Ovary (tissue), 10 donors: ENCODE measurements at places on chromosomes 11 and 22.

GRCh38 chr22:25134028-25134427, 65.6 kb upstream of the CRYBB3 start:
- no peak for DNase-seq

- DNase-seq = no peak
These were observed 97.2 kb upstream of the BLID start for GRCh38 chr11:122213171-122213570.

DNA sequence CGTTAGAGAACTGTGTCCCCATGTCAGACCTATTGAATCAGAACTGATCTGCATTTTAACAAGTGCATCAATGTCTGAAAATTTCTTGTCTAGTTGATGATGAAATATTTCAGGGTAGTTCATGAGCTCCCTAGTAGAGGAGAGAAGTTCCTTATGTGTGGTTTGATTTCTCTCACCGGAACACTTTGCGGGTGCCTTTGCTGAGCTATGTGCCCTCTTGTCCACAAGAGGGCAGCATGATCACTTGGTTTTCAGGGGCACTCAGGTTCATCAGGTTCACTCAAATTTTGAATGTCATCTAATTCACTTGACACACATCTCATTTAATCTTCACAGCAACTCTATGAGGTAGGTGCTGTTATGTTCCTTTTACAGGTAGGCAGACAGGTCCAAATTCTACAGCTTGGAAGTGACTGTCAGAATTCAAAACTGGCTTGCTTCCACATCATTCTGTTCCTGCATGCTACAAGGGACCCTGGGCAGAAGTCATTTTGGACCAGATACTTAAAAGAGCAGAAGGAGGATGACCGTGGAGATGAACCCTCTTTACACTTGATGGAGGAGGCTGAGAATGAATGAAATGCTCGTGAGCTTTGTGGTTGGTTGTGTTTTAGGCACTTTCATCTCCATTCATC, 55.6 kb downstream of the P4HA3 start:
- DNase-seq = peak; percentile 36

- DNase-seq = no peak
These were observed 207.9 kb downstream of the DYNC2H1 start for GRCh38 chr11:103317118-103317517.

GRCh38 chr11:125308246-125308645, 143.7 kb downstream of the PKNOX2 start:
- DNase-seq = no peak

DNA sequence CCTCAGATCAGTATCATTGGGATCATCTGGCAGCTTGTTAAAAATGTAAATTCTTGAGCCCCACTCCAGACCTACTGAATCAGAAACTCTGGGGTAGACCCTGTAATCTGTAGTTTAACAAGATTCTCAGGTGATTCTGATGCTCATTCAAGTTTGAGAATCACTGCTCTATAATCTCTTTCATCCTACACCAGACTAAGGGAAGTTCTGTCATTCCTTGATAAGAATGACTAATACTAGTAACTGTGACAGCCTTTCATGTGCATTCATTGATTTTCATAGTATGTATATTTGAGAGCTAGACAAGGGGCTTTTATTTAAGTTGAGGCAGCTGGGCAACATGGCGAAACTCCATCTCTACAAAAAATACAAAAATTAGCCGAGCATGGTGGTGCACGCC, 30.0 kb downstream of the NAT10 start:
- no peak for DNase-seq

GRCh38 chr11:73331138-73331916, 23.3 kb downstream of the ARHGEF17 start:
- peak; percentile 78 for DNase-seq

- DNase-seq = no peak
These were observed 1487.3 kb downstream of the TBC1D22A start for GRCh38 chr22:48249713-48250268.

- DNase-seq = no peak
These were observed 2.0 kb upstream of the EHD1 start for GRCh38 chr11:64880240-64881001.

DNA sequence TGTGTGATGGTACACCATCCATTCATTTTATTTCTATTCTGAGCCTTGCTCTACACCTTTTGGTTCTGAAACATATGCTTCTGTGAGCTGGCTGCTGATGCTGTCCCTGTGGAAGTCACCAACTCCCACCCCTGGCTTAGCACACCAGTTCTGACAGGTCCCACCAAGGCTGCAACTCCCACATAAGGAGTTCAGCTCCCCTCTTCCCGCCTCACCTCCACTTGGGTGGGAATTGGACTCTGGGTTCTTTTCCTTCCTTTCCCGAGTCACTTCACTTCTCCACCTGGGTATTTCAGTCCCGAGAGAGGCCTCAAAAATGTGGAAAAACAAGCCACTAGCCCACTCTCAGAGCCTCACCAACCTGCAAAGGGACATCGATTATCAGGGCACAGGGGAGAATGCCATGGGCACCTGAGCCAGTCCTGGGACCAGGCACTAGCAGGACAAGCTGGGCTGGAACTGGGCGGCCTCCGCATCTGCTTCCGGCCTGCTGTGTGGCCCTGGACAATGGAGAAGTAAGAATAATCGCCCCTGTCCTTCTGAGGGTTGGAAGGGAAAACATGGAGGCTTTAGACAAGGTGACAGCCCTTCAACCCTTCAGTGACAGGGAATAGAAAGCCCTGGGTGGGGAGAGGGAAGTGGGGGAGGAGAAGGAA, 80.1 kb downstream of the IGLL1 start:
- DNase-seq = peak; percentile 14

DNA sequence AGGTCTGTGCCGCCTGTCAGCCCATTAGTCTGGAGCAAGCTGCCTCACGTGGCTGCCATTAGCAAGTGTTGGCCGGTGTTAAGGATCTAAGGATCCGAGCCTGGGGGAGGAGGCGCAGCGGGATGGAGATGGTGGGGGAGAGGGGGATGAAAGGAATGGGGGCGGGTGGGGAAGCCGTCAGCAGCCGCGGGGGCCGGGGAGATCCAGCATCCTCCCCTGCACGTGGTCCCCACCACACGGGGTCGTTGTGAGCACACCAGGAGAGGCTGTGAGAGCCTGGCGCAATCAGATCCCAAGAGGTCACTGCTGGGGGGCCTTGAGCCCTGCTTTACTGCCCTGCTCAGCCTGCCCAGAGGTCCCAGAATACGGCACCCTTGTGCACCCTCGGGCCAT, 7.3 kb downstream of the CABP7 start:
- peak; percentile 36 for DNase-seq

- DNase-seq = no peak
These were observed 453.4 kb downstream of the NTM start for GRCh38 chr11:131823772-131824171.

DNA sequence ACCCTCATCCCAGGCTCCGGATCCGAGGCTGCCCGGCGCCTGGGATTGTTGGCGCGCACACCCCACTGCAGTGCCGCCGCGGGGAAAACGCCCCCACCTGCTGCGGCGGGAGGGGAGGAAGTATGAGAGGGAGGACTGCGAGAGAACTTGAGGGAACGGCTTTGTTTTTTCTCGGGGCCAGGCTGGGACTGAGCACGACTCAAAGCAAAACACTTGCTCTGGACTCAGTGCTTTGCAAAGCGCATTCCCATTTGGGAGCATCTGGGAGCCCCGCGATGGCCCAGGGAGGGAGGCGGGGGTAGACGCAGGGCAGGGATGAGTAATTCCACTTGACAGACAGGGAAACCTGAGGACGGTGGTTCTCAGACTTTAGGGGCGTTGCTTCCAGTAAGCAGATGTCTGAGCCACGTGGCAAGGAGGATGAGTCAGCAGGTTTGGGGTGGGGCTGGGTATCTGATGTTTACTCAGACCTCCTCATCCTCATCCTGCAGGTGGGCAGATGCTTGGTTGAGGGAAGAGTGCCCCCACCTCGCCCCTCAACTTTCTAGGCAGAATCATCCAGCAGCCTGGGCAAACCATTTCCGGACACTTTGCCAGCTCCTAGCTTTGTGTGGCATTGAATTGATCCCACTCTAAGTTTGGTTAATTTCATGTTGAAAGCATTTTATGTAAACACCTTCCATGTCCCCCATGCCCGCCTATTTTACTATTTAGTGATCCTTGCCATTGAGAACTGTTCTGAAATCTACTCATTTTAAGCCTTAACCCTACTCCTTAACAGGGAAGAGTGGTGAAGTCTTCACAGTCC, 1.5 kb downstream of the MIAT start:
- DNase-seq = no peak

GRCh38 chr11:84720706-84721402, 906.3 kb downstream of the DLG2 start:
- peak; percentile 37 for DNase-seq

DNA sequence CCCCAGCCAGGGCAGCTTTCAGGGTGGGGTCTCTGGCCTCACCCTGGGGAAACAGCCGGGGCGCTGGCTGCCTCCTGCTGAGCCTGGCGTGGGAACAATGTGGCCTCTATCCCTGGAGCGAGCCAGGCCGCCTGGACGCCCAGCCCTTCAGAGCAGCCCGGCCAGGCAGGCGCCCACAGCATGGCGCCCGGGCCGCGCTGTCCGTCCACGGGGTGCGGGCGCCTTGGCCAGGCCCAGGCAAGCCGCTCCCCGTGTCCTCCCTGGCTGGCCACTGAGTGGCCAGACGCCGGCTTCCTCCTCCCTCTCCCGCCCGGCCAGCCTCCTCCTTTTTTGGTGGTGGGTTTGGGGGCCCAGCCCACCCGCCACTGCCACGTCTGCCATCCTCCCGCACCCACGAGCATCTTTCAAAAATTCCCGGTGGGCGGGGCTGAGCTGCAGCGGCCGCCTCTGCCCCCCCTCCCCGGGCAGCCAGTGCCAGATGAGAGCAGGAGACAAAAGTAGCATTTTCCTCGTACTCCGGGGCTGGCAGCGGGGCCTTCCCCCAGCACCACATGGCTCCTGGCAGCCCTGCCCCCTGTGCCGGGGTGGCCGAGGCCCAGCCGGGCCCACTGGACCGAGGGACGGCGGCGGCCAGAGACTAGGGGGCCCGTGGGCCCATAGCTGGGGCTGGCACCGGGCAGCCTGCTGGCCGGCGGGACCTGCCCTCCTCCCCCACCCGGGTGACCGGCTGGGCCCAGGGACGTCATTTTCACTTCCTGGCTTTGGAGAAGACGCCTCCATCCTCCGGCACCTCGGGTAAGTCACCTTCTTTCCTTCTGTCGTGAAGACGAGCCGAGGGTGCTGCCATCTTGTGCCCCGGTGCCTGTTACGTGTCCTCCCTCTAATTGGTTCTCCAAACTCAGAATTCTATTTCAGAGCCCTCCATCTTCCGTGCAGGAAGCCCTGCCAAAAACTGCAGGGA, 70.2 kb upstream of the PPARA start:
- no peak for DNase-seq

- no peak for DNase-seq
These were observed 8.0 kb upstream of the SLC25A17 start for GRCh38 chr22:40826984-40827741.

DNA sequence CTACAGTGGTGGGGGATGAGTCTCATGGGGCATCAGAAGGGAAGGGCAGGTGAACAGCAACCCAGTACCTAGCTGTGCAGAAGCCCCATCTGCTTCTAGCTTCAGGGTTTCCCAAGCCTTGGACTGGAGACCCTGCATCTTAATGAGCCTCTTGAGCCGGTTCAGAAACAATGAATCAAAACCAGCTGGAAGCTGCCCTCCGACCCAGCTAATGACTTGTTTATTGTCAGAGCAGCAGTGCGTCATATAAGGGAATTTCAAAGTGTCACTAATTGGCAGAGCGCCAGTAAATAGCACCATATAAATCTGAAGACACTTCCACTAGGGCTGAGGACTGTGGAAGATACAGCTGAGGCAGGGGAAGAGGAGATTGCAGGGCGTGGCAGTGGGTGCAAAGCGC, 57.5 kb downstream of the RPUSD4 start:
- DNase-seq = no peak

- no peak for DNase-seq
These were observed 4.6 kb upstream of the PAMR1 start for GRCh38 chr11:35529971-35530495.
